ENCODE measurements at places on chromosomes 4 and X. TPM values are rescaled to one million over a fixed set of nuclear protein-coding genes. Genes with fewer than 3 reads are reported as not detected.

The FMR1 gene
- 105 TPM for total RNA-seq

The PPEF1 gene
- total RNA-seq: 0.52 TPM

The PPP1R3F gene
- total RNA-seq: 9.8 TPM

- DNase-seq: no peak
Measured at GRCh38 chr4:1590244-1590643, 93.9 kb downstream of the FAM53A start.

- DNase-seq: no peak
Measured at GRCh38 chr4:84936123-84936522, 30.4 kb downstream of the WDFY3 start.

DNA sequence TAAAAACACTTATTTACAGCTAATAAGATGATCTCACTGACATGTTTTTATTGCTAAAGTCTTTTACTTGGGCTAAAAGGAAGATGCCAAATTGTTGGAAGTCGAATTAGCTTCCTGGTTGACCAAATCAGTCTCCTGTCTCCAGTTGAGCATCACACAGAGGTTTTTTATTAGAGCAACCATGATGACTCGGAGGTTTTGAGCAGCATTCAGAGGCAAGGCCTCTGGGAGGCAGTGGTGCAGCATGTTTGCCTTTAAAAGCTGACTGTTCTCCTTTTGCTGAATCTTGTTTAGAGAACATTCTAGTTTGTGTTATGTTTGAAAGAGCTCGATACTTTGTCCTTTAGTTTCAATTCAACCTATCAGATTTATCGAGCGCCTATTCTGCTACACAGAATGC, 2.1 kb downstream of the UCHL1 start:
- no peak for DNase-seq

GRCh38 chr4:129344058-129344457, 248.1 kb downstream of the C4orf33 start:
- DNase-seq: no peak

DNA sequence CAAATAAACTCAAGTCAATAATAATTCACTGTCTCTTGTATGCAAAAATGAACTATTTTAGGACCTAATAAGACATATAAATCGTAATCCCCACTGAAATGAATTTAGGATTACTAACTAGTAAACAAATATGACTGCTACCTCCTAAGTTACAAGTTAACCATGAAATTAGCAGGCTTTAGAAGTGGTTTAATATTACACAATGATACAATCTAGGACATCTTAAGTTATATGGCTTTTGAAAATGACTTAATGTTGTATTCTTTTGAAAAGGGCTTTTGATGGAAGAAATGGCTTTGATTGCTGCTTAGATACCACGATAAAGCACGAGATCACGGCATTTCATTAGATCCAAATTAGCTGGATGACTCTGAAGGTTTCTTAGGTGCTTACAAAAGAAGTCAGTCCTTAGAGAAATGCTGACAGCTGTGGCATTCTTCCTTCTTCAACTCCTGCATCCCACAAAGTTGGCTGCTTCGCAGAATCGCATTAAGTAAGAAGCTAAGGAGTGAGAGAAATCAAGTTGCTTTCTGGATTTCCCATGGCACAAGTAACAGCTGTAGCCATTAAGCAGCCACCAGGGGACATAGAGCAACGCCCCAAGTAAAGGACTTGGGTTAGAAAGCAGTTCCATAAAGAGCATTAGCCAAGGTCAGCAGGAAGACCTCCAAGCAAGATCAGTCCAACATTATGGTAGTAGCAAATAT, 6.9 kb downstream of the SLC10A7 start:
- DNase-seq: no peak

DNA sequence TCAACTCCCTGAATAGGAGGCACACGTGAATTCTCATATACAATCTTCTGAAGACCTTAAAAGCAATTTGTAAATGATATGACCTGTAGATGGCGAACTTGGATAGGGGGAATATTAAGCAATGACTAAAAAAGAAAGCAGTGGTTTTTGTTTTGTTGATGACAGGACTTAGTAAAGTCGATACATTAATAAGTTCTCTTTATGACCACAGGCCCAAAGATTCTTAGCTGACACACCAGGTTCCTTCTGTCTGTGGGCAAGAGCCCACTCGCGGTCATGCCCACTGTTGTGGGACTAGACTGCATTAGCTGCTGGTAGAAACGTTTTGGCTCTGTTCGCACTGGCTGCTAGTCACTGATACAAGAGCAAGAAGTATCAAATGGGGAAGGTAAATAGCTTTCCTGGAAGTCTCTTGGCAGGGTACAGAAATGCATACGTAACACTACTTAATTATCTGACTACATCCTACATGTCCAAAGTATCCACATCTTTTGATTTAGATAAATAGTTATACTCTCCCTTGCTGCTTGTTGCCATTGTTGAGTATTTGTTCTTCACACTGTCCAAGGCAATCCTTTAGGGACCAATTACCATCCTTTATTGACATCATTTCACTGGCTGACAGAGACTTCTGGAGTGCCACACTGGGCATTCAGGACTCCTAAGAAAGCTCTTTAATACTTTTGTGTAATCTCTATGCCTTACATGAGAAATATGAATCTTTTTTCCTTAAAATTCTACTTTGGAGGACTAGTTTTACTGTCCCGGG, 31.0 kb downstream of the ALPK1 start:
- DNase-seq: peak; percentile 70
